ENCODE measurements at places on chromosomes 6 and 20.
A peak's percentile ranks its signal among the peaks of the same experiment; 100 is the strongest.

GRCh38 chr6:5457983-5458683, 196.8 kb downstream of the FARS2 start:
- peak; percentile 40 for DNase-seq

DNA sequence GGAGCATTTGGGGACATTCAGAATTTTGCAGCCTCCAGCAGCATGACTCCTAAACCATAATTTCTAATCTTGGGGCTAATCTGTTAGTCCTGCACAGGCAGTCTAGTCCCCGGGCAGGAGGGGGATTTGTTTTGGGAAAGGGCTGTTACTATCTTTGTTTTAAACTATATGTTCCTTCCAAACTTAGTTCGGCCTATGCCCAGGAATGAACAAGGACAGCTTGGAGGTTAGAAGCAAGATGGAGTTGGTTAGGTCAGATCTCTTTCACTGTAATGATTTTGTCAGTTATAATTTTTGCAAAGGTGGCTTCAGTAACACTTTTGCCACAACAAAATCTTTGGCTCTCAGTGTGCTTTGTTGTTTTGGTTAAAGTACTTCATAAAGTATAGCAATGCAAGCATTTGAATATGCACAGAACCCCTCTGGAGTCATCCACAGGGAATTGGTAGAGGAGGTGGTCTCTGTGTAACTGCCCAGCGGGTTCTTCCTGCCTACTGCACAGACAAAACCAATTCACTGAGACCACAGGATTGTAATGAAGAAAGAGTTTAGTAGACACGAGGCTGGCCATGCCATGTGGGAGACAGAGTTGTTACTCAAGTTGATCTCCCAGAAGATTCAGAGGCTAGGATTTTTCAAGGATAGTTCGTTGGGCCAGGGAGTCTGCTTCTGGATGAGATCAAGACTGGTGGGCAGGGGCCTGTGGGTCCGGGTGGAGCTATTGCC, 224.1 kb upstream of the MYLIP start:
- no peak for DNase-seq

DNA sequence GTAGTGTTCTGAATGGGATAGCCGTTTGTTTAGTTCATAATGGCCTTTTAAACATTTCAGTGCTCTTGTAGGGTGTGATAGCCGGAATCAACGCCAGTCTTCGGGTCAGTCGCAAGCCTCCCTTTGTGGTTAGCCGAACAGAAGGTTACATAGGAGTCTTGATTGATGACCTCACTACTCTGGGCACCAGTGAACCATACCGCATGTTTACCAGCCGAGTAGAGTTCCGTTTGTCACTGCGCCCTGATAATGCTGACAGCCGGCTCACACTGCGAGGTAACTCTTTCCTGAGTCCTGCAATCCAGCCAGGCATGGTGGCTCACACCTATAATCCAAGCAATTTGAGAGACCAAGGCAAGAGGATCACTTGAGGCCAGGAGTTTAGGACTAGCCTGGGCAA, 20.4 kb downstream of the MTO1 start:
- DNase-seq: no peak

- DNase-seq: no peak
Observed at GRCh38 chr20:24960861-24961260, 11.8 kb downstream of the CST7 start.

Data from NCI-H345 (cell line).